ENCODE measurements at places on chromosomes 13 and 19.
A peak's percentile ranks its signal among the peaks of the same experiment; 100 is the strongest.

DNA sequence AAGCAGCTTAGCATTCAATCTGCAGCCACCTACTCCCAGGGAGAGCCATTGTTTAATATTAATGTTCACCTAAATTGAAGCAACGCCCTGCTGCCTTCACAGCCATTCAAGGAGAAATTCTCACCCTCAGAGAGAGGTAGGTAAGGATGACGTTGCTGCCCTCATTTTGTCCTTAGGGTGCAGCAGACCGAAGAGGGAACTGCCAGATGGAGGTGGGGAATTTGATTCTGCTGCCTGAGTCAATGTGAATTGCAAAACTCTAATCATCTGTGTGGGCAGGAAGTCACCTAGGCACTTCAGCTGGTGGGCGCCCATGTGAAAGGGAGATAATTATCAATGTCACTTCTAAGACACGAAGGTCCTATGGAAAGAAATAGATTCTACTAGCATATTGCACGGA lies 503.4 kb downstream of the TBC1D4 start:
- no peak for DNase-seq

- no peak for DNase-seq
Measured at GRCh38 chr13:53142306-53142705, 113.7 kb downstream of the OLFM4 start.

GRCh38 chr13:114024603-114025404 lies 50.9 kb upstream of the C13orf46 start:
- DNase-seq, result no peak

GRCh38 chr13:99264051-99264450 lies 5.9 kb upstream of the GPR18 start:
- no peak for DNase-seq

GRCh38 chr13:91805605-91806004 lies 407.2 kb downstream of the GPC5 start:
- DNase-seq, result no peak

GRCh38 chr19:40933025-40933424 lies 51.0 kb upstream of the CYP2A7 start:
- no peak for DNase-seq

GRCh38 chr13:91313103-91313502 lies 34.4 kb upstream of the MIR17HG start:
- peak; percentile 3 for DNase-seq

GRCh38 chr19:12155324-12155860 lies 1.1 kb downstream of the ZNF625 start:
- DNase-seq, result no peak

GRCh38 chr19:49492573-49493405 lies 3.4 kb upstream of the RPS11 start:
- DNase-seq, result no peak

DNA sequence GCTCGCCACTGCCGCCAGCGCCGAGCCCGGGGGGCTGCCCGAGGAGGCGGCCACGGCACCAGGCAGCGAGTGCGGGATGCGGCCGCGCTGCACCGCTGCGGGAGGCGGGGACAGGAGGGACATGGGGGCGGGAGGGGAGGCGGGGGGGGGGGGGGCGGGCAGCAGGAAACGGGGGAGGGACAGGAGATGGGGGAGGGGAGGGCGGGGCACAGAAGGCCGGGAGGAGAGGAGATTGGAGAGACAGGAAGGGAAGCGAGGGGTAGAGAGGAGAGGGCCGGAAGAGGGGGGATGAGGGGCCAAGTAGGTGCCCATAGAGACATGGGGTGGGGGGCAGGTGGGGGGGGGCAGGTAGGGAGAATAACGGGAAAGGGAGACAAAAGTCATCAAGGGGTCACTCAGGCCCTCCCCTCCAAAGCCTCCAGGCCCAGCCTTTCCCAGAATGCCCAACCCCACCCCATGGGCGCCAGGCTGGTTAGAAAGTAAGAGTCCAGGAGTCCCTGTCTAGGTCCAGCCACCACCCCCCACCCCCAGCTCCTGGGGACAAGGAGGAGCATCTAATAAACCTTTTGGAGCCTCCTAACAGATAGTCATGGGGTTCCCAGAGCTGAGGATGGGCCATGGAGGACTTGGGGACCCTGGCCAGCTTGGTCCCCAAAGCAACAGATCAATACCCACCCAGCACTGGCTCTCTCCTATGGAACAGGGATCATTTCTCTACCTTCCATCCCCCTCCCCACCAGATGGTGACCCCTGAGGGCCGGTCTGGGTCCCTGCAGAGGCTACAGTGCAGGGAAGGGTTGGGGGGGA lies 9.5 kb downstream of the NR2F6 start:
- peak; percentile 40 for DNase-seq

- no peak for DNase-seq
Measured at GRCh38 chr13:114097212-114097892, 35.1 kb downstream of the RASA3 start.

- DNase-seq, result peak; percentile 13
Measured at GRCh38 chr13:87661471-87661870, 9.7 kb upstream of the SLITRK5 start.

- DNase-seq, result no peak
Measured at GRCh38 chr19:34327851-34328250, 37.1 kb upstream of the GPI start.

DNA sequence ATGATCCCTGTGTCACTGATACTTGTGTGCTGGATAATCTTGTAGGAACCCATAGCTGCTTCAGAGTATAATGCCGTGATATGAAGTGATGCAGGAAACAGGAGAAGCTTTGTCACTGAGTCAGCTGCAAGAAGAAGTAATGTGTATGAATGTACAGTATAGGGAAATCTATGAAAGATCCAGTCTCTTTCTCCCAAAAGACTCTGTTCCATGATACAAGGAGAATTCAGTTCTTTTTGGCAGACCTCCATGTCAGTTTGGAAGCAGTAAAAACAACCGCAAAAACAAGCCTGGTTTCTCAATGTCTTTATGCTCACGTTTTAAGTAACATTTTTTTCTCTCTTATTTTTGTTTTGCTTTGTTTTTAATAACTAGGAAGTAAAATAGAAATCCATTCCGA lies 33.9 kb downstream of the PCDH17 start:
- DNase-seq, result no peak

GRCh38 chr13:107956889-107957288 lies 258.4 kb downstream of the LIG4 start:
- DNase-seq, result no peak

DNA sequence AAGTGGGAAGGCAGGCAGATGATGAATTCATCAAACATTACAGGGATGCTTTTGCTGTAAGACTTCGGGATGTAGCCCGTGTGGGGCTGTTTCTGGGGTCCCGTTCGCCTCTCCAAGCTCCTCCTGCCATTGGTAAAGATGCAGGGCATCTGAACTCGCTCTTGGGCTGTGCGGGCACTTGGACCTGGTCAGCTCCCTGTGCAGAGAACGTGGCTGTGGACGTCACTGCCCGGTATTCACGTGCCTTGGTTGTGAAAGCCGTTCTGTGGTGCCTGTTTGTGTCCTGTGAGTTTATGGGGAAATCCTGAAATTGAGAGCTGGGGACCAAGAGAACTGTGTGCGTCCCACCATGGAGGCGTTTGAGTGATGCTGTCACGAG lies 5.4 kb downstream of the TFDP1 start:
- DNase-seq, result no peak

GRCh38 chr19:54254195-54254906 lies 2.7 kb downstream of the LILRB5 start:
- DNase-seq, result no peak

DNA sequence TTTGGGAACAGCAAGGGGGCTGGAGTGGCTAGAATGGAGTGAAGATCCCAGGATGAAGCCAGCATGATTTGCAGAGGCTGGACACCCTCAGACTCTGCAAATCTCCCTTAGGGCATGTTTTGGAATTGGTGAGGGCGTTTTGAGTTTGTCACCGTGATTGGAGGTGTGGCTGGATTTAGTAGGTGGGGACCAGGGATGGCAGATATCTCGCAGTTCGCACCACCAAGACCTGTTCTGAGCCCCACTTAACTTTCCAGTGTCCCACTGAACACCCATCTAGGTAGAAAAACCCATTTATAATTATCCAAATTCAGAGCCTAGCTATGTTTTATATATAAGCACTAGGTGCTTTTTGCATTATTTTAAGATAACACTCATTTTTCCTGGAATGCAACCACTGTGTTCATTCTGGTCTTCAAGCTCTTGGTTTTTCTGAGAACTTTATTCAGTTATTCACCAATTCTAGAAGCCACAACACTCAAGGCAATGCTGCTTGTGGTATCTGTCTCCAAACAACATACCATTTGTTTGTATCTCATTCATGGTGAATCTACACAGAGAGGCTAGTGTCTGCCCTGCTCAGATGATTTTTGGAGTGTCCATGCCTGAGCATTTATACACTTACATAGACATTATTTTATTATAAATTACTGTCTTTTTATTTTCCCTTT lies 3.0 kb upstream of the NANOS2 start:
- no peak for DNase-seq

GRCh38 chr13:97653443-97654140 lies 219.6 kb downstream of the RAP2A start:
- peak; percentile 71 for DNase-seq

GRCh38 chr19:46717034-46717715 lies at the start of gene PRKD2:
Gene PRKD2, minus strand, starts transcription at chr19:46717114. Its CDS starts 744 bp downstream, at chr19:46716370.
- peak; percentile 83 for DNase-seq

DNA sequence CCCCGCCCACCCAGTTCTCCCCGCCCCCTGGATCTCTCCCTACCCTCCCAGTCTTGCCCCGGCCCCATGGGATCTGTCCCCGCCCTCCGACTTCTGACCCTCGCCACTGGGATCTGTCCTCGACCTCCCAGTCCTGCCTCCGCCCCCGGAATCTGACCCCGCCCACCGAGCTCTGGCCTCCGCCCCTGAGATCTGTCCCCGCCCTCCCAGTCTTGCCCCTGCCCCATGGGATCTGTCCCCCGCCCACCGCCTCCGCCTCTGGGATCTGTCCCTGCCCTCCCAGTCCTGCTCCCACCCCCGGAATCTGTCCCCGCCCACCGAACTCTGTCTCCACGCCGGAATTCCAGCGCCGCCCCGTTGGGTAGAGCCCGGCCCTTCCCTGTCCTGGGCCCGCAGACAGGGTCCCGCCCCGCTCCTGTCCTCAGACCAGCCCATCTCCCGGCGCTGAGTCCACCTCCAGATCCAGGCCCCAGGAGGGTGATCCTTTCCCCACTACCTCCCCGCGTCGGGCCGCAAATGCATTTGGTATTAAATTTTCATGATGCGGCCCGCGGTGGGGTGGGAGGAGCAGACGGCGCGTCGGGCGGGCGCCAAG lies 1.5 kb upstream of the SLC17A7 start:
- peak; percentile 88 for DNase-seq

DNA sequence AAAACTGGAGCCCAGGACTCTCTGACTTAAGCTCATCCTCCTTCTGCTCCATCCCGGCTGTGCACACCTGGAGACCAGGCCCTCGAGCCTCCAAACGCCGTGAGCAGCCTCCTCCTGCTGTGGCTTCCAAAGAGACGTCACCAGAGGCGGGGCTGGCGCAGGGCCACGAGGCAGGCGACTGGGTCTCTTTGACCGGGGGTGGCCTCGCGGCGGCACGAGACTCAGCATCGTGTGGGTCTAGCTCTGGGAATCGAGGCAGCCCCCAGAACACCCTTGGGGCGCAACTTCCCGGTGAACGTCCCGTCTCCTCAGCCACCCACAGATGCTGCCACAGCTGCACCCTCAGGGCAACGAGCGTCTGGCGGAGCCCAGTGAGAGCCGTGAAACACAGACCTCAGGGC lies 22.8 kb downstream of the RASA3 start:
- DNase-seq, result peak; percentile 36

DNA sequence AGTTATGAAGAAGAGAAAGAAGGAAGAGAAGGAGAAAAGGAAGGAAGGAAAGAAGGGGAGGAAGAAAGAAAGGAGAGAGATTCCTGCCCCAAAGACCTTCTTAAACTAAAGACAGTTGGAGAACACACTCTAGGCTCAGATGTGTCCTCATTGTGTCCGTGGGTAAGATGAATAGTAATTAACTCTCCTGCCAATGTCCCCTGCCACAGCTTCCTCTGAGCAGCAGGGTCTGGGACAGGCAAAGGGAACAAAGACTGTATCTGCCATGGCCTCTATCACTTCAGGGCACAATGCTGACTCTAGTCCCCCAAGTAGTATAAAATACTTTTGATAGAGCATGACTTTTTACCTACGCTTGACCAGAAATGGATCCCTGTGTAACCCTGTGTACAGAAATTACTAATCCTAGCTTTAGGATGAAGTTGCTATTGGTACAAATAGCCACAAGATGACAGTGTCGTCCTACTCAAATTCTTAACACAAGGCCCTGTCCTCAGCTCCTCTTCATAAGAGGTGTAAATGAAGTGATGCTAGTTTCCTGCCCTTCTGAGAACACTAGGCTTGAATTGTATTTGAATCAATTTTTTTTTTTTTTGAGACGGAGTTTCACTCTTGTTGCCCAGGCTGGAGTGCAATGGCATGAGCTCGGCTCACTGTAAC lies 186.2 kb upstream of the GPR12 start:
- DNase-seq, result peak; percentile 39

DNA sequence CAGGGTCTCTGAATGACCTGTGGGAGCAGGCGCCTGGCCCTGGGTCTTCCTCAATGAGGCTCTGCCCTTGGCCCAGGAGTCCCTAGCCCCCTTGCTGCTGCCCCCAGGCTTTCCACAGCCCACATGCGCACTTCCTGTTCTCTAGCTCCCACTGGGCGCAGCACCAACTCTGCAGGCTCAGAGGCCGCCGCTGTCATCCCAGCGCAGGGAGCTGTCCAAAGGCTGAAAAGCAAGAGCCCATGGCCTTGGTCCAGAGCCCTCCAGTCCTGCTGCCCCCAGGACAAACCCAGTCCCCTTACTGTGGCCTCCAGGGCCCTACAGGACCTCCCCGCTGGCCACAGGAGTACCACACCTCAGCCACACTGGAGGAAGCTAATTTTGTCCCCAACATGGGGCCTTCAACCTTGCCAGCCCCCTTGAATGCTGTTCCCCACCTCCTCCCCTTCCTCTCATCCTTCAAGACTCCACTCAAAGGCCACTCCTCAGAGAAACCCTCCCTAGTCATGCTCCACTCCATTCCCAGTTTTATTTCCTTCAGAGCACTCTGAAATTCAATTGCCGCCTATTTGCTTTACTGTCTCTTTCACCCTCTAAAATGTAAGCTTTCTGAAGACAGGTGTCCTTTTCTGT lies 8.0 kb upstream of the POU2F2 start:
- peak; percentile 46 for DNase-seq

GRCh38 chr13:66933994-66934393 lies 296.1 kb downstream of the PCDH9 start:
- DNase-seq, result peak; percentile 40

DNA sequence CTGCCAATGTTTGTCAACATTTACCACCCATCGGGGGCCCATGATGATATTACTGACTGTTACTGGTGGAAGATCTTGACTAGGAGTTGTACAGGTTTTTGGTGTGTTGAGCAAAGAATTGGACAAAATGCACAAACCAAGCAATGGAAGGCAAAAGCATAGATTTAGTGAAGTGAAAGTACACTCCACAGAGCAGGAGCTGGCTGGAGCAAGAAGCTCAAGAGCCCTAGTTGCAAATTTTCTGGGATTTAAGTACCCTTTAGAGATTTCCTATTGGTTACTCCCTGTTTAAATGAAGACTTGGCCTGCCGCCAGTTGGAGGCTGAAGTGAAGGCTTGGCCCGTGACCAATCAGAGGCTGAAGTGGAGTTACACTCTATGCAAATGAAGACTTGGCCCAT lies 128.6 kb upstream of the KL start:
- no peak for DNase-seq
